ENCODE measurements at places on chromosomes 1 and 21.

- no peak for DNase-seq
Observed at GRCh38 chr1:34415140-34415539, 238.4 kb downstream of the C1orf94 start.

DNA sequence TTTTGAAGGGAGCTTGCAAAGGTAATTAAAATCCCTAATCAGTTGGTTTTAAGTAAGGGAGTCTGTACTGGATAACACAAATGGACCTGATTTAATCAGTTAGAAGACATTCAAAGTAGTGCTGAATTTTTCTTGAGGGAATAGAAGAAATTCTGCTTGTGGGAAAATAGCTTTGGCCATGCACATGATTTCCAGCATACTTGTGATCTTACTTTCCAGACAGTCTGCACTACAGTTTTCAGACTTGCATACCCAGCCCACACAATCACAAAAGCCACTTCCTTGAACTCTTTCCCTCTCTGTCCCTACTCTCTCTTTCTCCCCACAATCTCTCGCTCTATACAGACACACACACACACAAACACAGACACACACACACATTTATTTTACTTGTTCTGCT is 852.1 kb downstream of the PLA2G4A start:
- DNase-seq: no peak

- DNase-seq: no peak
Observed at GRCh38 chr1:56501888-56502287, 77.5 kb downstream of the PLPP3 start.

- peak; percentile 36 for DNase-seq
Observed at GRCh38 chr1:224433041-224433691, 1.4 kb downstream of the WDR26 start.

GRCh38 chr1:80211691-80212380 is 1205.3 kb upstream of the ADGRL4 start:
- DNase-seq: no peak

- no peak for DNase-seq
Observed at GRCh38 chr1:9726905-9727595, 75.5 kb downstream of the PIK3CD start.

GRCh38 chr1:21020151-21020550 is 156.5 kb downstream of the EIF4G3 start:
- DNase-seq: no peak

DNA sequence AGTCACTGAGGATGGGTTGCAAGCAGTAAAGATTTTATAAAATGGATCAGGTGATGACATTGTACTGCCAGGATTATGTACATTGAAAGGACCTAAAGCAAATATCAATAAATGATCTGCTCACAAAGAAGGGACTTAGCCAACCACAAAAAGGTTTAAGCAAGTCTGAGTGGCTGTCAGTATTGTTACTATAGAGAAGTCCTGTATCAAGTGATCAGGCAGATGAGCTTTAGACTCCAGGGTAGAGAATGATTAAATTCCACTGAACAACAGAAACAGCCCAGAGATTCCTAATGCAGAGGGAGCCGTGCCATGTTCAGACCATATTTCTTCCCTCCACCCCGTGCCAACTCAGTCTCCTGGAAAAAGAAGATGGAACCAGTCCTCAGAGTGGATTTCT is 138.9 kb downstream of the SETD4 start:
- no peak for DNase-seq

GRCh38 chr1:155015527-155016230 is 13.1 kb downstream of the ZBTB7B start:
- DNase-seq: no peak

DNA sequence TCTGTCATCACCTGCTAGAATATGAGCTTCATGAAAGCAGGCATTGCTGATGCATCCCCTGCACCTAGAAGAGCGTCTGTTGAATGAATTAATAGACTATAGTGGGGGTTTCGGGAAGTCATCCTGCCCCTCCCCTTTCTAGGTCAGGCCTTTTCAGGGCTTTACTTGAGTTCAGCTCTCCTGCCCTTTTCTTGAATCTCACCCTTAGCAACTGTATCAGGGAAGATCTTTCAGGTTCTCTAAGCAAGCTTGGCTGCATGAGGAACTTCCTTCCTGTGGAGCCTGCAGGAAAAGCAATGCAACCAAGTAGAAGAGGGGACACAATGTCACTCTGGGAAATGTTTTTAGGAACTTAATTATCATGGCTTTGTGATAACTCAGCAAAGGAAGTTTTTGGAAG is 27.2 kb upstream of the KIAA0040 start:
- DNase-seq: no peak

DNA sequence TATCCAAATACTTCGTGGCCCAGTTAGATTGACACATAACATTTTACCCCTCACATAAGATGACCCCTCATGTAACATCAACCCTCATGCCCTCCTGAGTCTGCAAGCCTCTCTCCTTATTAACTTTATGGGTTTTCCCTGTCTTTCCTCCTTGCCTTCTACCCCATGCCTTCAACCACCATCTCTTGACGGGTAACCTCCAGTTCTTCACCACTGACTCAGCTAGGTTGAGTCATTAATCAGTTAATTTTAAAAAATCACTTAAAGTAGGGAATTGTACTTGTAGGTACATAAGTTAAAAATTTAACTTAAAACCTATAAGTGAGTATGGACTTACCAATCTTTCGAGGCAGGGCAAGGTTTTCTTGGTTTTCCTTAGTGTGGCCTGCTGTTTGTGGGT is 330.7 kb downstream of the CAMTA1 start:
- DNase-seq: no peak

DNA sequence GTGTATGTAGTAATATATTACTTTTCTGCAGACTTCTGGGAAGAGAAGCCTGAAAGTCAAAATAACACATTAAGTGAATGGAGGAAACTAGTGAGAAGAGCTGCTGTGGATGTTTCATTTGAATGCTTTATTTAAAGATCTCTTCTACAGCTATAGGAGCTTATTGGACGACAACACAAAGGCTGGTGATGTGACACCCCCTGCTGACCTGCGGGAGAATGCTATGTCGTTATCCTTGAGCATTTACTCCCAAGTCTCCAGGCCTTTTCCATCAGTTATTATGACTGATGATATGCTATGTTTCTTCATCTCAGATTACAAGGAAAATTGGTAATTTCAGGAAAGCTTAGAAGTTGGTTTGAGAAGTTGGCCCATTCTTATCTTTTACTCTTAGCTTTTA is 22.3 kb upstream of the PLA2G4A start:
- no peak for DNase-seq

- DNase-seq: no peak
Observed at GRCh38 chr1:167678838-167679237, 42.9 kb upstream of the MPZL1 start.

GRCh38 chr1:96059736-96060135 is 661.8 kb upstream of the PTBP2 start:
- DNase-seq: no peak

GRCh38 chr1:20421441-20421840 is 64.6 kb downstream of the CAMK2N1 start:
- DNase-seq: no peak

- DNase-seq: peak; percentile 33
Observed at GRCh38 chr1:245079021-245079609, 75.7 kb upstream of the KIF26B start.

DNA sequence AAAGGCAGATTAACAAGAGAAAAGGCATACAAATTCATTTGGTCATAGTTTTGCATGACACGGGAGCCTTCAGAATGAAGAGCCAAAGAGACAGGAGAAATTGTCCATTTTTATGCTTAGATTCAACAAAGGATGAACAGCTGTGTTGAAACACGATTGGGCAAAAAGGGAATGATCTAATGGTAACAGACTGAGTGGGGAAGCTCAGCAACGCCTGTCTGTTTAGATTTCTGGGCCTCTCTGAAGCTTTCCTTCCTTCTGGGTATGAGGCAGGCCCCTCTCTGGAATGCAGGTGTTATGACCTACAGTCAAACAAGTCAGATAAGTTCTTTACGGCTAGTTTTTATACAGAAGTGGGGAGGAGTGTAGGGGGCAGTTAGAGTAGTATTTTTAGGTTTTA is 154.6 kb downstream of the RGS7 start:
- DNase-seq: peak; percentile 8

DNA sequence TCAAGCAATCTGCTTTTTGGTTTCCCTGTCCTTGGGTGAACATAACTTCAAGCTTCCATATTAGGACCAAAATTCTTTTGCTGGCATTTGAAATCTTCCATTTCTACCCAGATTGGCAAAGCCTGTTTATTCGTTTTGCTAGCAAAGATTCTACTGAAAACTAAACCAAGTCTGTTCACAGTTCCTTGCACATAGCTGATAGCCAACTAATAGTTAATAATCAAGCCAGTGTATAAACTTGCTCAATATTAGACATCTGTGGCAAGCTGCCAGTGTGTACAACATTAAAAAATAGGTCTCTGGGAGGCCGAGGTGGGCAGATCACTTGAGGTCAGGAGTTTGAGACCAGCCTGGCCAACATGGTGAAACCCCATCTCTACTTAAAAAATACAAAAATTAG is 6.3 kb downstream of the APP start:
- no peak for DNase-seq

GRCh38 chr21:38861989-38862683 is 56.4 kb downstream of the ETS2 start:
- no peak for DNase-seq

DNA sequence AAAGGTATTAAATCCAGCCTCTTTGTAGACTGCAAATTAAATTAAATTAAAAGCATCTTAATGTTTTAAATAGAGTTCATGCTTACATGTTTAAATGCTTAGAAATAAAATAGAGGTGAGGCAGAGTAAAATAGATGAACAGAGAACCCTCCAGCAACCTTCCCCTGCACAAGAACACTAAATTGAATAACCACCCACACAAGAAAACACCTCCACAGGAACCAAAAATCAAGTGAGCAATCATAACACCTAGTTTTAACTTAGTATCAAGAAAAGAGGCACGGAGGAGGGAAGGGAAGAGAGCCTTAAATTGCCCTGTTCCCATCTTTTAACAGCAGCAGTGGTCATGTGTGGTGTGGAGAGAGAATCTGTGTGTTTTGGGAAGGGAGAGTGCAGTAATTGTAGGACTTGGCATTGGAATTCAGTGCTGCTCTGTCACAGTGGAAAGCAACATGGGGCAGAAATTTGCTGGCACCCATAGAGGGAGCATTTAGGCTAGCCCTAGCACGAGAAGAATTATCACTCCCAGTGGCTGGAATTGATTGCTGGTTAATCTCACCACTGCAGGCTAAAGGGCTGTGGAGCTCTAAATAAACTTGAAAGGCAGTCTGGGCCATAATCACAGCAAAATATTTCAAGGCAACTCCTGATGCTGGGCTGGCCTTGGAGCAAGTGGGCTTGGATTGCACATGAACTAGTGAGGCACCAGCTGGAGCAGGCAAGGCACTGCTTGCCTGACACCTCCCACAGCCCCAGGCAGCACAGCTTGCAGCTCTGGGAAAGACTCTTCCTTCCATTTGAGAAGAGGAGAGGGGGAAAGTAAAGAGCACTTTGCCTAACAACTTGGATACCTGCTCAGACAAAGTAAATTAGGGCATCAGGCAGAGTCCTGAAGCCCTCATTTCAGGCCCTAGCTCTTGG is 1478.8 kb downstream of the NCAM2 start:
- no peak for DNase-seq

All from Ammon's horn (tissue), 1 donor.